ENCODE measurements at places on chromosomes 5 and 9.

DNA sequence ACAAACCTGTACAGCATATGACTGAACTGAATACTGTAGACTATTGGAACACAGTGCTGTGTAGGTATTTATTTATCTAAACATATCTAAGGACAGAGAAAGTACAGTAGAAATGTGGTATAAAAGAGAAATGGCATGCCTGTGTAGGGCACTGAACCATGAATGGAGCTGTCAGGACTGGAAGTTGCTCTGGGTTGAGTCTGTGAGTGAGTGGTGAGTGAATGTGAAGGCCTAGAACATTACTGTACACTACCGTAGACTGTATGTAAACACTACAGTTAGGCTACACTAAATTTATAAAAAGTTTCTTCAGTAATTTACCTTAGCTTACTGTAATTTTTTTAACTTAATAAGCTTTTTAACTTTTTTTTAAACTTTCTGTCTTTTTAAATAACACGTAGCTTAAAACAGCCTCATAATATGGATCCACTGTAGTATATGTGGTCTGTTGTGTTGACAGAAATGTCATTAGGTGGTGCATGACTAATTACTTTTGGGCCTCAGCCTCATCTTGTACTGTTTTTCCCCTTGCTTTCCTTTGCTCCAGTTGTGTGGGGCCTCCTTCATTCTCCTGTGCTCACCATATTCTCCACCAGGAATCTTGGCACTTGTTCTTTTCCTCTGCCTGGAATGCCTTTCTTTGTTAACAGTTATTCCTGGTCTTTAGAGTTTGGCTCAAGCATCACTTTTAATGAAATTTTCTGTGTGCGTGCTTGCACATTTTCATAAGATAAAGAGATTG, 8.8 kb downstream of the SPIN1 start:
- DNase-seq = no peak

- no peak for DNase-seq
Observed at GRCh38 chr5:54570916-54571315, 53.4 kb downstream of the SNX18 start.

DNA sequence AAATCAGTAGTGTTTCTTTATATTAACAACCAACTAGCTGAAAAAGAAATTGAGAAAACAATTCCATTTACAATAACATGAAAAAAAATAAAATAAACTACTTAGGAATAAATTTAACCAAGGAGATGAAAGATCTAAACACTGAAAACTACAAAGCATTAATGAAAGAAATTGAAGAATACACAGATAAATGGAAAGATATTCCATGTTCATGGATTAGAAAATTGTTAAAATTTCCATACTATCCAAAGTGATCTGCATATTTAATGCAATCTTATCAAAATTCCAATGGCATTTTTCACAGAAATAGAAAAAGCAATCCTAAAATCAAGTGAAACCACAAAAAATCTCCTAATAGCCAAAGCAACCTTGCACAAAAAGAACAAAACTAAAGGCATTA, 320.2 kb upstream of the GRAMD2B start:
- no peak for DNase-seq

DNA sequence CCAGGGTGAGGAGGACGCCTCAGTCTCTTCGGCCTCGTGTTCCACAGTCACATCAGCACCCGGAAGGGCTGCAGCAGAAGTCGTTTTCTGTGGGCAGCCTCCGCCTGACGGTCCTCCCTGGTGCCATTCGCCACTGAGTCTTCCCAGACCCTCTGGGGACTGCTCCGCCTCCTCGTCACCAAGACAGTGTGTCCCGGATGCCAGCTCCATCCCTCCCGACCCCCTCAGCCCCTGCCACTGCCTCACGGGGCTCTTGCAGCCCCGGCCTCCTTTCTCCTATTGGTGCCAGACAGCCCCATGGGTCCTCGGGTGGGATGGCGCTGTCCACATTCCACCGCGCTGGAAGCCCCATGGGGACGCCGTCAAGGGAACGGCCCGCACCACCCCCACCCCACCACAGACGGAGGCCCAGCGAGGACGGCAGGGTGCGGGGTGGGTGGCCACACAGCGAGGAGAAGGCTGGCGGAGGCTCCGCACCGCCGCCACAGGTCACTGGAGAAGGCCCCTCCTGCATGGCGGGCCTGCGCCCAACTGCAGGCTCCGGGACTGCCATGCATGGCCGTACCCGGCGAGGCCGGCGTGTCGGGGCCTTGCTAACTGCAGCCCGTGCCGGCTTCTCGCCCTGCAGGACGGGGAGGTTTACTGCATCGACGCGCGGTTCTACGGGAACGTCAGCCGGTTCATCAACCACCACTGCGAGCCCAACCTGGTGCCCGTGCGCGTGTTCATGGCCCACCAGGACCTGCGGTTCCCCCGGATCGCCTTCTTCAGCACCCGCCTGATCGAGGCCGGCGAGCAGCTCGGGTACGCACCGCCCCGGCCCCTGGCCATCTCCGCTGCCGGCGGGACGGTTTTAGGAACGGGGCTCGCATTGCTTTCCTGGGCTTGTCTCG, 43.6 kb upstream of the CACNA1B start:
- no peak for DNase-seq

GRCh38 chr5:160463740-160464465, 42.2 kb downstream of the PTTG1 start:
- no peak for DNase-seq

DNA sequence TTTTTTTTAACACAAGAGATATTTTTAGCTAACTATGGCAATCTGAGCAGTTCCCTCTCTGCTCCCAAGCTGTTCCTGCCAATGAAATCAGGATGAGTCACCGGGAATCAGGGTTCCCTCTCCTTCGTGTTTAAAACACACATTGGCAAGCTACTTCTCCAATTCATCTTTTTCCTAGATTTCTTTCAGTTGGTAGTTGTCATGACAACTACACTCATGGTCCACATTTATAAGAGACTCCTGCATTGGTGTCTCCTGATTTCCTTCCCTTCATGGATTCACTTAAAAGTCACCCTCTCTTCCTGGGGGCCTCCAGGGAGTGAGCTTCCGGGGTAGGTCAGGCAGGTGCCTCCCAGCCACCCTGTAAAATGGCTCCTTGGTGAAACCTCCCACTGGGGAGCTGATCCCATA, 72.3 kb upstream of the NIPAL4 start:
- no peak for DNase-seq

- no peak for DNase-seq
Observed at GRCh38 chr9:38057416-38058195, 11.4 kb downstream of the SHB start.

GRCh38 chr5:88660264-88660946, 222.6 kb downstream of the MEF2C start:
- DNase-seq = no peak

- DNase-seq = no peak
Observed at GRCh38 chr5:15807871-15808270, 307.9 kb downstream of the FBXL7 start.

GRCh38 chr5:68222310-68222709, 6.8 kb downstream of the PIK3R1 start:
- DNase-seq = no peak

- DNase-seq = no peak
Observed at GRCh38 chr9:29282121-29282520, 1708.8 kb upstream of the C9orf72 start.

- DNase-seq = no peak
Observed at GRCh38 chr9:15834541-15834940, 281.7 kb downstream of the CCDC171 start.

DNA sequence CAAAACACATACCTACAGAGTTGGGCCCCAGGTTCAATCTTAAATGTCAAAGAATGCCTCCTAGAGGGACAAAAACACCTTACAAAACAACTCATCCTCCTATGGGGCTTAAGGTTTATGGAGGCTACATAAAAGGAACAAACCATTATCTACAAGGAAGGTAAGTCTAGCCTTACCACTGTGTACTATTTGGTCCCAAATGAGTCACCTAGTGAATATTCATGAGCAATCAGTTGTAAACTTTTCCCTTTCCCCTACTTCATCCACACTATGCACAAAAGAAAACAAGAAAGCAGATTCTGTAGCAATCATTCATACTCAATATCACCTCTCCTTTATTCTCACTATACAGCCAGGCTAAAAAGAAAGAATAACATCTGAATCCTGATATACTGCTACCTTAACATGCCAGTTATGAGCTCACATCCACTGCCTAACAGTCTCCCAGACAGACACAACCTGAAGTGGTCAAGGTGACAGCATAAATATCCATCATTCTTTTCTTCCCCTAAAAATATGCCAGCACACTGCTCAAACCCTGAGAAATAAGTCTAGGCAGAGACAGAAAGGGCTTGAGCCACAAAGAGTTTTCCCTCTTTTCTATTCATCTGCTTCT, 6.2 kb downstream of the OXCT1 start:
- no peak for DNase-seq

- DNase-seq = no peak
Observed at GRCh38 chr9:110579862-110580219, 300 bp upstream of the SVEP1 start.

- DNase-seq = no peak
Observed at GRCh38 chr5:142098931-142099330, 9.6 kb upstream of the NDFIP1 start.

GRCh38 chr5:143614831-143615230, 197.1 kb upstream of the HMHB1 start:
- no peak for DNase-seq

DNA sequence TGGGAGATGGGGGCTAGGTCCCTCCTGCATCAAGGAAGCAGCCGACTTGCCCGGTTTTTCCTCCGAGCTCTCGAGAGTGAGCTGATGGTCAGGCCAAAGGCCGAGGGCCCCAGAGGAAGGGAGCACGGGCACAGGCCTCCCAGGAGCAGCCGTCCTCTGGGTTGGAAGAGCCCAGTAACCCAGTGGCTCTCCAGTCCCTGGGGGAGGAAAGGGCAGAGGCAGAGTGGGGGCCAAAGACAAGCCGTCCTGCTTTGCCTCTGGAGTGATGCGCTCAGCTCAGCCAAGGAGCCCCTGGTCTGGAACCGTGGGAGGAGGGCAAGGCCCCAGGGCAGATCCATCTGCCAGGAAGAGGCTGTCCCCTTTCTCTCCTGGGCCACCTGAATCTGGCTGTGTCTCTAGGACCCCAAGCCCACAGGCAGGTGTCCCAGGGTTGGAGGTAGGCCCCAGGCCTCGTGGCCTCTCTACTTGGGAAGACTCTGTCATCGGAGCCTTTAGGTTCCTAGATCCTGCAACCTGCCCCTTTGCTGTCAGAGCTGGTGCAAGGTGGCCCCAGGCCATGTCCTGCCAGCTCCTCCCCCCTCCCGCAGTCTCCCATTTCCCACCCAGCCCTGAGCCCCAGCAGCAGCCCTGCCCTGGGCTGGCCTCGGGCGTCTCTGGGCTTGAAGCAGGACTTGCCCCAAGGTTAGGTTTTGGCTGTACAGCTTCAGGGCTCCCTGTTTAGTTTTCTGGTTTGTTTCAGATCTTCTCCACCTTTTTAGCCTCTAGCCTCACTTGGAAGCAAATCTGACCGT, 224.1 kb downstream of the CACNA1B start:
- DNase-seq = no peak

- no peak for DNase-seq
Observed at GRCh38 chr9:752201-752600, 89.3 kb upstream of the DMRT1 start.

GRCh38 chr5:180816608-180817534, 14.3 kb upstream of the MGAT1 start:
- DNase-seq = no peak

GRCh38 chr5:73067213-73067612, 53.2 kb upstream of the TMEM171 start:
- no peak for DNase-seq

- peak; percentile 70 for DNase-seq
Observed at GRCh38 chr9:33374634-33375237, 27.6 kb downstream of the AQP7 start.

DNA sequence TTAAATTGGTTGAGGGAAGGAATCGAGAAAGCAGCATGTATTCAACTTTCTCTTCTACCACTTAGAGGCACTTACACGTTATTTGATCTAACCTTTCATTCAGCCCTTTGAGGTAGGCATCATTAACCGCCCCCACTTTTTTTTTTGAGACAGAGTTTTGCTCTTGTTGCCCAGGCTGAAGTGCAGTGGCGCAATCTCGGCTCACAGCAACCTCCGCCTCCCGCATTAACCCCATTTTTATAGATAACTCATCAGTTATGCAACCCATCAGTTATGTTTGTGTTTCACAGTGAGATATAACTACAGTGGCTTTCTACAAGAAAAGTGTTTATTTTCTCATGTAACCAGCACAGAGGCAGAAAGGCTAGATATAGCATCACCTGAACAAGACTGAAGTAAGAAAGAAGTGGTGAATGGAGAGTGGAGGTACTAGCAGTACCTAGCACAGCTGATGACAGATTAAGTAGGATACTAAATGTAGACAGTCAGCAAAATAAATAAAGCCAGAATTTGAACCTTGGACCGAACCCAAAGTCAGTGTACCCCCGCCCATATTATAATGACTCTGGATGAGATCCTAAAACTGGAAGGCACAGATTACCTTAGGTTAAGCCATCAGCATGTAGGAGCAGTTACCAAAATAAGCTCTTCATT, 91.2 kb downstream of the PJA2 start:
- DNase-seq = no peak

GRCh38 chr5:157535042-157535865, 40.3 kb downstream of the ADAM19 start:
- DNase-seq = no peak

GRCh38 chr5:1778138-1779020, 21.3 kb downstream of the MRPL36 start:
- DNase-seq = no peak

DNA sequence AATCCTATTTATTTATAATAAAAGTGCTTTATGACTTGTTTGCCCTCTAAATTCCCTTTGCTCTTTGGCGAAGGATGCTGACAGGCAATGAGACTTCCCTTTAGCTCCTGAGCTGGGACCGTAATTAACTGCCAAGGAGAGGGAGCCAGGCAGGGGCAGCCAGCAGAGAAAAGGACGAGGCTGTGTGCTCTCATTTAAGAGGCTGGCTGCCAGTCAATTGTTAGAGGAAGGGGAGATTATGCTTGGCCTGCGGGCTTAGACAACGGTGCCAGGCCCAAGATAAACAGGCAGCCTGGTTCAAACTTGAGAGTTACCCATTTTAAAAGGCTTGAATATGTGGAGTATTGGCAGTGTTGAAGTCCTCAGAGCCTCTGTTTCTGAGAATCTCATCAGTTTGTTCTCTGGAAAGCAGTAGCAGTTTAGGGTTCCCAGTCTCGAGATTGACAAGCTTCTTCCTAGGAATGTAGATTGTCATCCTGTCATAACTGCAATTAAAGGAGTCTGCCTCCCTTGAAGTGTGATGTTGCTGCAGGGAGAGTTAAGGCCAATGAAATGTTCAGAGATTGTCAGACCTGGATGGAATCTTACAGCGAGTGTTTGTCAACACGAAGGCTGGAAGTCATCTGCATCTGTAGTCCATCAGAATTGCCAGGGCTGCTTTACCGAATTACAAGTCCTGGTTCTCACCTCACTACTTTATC, 113.2 kb downstream of the JAKMIP2 start:
- DNase-seq = no peak

DNA sequence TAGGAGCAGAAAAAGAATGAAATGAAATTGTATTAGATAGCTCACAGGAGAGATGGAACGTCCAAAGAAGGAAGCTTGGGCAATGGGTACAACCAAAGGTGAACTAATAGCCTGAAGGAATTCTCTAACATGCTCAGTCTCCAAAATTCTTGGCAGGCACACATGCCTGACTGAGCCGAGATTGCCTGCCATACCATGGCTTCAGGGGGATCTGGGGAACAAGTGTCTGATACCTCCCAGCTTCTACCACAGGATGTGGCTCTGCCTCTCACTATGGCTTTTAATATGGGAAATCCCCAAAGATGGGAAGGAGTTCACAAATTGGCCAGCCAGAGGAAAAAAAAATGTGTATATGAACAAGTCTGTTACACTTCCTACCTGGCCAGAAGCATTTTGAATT, 3.6 kb upstream of the PALM2AKAP2 start:
- DNase-seq = no peak

All from activated T-cell treated with anti-CD3 and anti-CD28 coated beads, Interleukin-2, amount 50 U/mL, for 72 hours (primary cell).